Frontal cortex (tissue), 4 donors: ENCODE measurements at places on chromosomes 12 and 14. TPM values are rescaled to one million over a fixed set of nuclear protein-coding genes. Genes with fewer than 3 reads are reported as not detected.

TTC7B gene
- total RNA-seq = 10.6 TPM

IGFBP6 gene
- total RNA-seq = 9.0 TPM

KCNJ8 gene
- 6.5 TPM for total RNA-seq

- DNase-seq = no peak
Measured at GRCh38 chr12:57008178-57008577, 1.8 kb upstream of the ZBTB39 start.

- no peak for DNase-seq
Measured at GRCh38 chr12:125203145-125203765, 138.0 kb downstream of the AACS start.

GRCh38 chr14:21868442-21869046 is 194.9 kb upstream of the OR4E1 start:
- peak; percentile 8 for DNase-seq

DNA sequence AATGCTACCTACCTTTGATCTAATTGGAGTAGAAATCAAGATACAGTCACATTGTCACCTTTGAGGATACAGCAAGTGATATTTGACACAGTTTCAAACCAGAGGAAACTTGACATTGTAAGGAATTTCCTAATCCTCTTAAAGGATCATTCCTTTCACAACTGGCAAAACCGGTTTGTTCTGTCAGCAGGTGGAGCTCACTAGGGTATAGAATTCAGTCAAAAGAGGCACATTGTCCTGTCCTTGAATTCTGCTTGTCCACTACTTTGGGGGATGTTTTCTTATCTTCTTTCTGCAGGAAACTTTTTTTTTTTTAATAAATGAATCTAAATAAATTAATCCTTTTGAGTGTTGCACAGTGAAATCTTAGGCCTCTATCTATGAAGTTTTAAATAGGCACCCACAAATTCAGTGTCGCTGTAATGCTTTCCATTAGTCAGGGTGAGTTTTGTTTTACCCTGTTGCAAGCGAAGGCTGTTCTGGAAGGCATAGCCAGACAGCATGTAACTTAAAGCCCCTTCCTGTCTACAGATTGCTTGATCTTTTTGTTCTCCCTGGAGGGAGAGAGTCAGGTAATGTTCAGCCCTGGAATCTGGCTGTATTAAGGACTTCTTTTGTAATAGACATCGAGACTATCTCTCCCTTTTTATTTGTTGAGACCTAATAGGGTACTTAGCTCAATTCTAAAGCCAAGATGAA is 285.0 kb upstream of the RGS6 start:
- no peak for DNase-seq

- DNase-seq = no peak
Measured at GRCh38 chr12:118271770-118272417, 100.8 kb downstream of the TAOK3 start.

DNA sequence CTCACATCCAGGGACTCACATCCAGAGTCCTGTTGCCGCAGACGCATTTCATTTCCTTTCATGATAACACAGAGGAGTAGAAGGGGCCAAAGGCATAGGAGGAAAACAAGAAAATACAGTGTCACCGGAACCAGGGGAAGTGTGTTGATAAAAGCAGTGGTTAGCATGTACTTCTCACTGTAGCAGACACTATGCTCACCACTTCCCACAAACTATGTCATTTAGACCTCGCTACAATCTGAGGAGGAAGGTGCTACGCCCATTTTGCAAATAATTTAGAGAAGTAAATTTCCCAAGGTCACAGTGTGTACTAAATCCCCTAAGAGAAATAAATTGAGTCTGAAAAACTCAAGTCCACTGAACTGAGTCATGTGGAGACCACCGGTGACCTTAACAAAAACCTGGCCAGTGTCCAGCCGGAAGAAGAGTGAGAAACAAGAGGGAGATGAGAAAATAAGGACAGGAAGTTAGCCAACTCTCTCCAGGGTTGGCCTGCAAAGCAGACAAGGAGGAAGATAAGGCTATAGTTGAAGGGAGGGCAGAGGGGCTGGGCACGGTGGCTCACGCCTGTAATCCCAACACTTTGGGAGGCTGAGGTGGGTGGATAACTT is 25.8 kb upstream of the TMCC3 start:
- DNase-seq = no peak

- no peak for DNase-seq
Measured at GRCh38 chr14:104200106-104200505, 61.7 kb downstream of the KIF26A start.

- no peak for DNase-seq
Measured at GRCh38 chr12:85369365-85370154, 89.5 kb downstream of the ALX1 start.

GRCh38 chr14:50791201-50791600 is 39.8 kb downstream of the NIN start:
- no peak for DNase-seq

GRCh38 chr14:64753374-64753773 is 49.1 kb downstream of the PLEKHG3 start:
- DNase-seq = no peak
